HuH-7.5 (cell line): ENCODE measurements at places on chromosomes 2 and 18.

GRCh38 chr18:76357174-76357573 lies 137.9 kb downstream of the ZNF516 start:
- DNase-seq, result no peak

DNA sequence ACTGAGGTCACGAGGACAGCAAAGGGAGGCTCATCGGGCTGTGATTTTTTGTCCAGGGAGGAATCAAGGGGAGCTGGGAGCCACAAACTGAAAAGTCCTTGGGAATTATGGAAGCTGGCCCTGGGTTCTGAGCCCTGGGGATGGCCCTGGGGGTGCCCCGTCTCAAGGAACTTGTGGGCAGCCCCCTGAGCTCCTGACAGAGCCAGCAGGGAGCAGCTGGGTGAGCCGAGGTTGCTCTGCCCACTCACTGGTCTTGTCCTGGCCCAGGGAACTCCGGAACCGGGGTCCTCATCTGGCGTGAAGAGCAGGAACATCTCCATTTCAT lies 61.3 kb upstream of the HDAC4 start:
- no peak for DNase-seq

DNA sequence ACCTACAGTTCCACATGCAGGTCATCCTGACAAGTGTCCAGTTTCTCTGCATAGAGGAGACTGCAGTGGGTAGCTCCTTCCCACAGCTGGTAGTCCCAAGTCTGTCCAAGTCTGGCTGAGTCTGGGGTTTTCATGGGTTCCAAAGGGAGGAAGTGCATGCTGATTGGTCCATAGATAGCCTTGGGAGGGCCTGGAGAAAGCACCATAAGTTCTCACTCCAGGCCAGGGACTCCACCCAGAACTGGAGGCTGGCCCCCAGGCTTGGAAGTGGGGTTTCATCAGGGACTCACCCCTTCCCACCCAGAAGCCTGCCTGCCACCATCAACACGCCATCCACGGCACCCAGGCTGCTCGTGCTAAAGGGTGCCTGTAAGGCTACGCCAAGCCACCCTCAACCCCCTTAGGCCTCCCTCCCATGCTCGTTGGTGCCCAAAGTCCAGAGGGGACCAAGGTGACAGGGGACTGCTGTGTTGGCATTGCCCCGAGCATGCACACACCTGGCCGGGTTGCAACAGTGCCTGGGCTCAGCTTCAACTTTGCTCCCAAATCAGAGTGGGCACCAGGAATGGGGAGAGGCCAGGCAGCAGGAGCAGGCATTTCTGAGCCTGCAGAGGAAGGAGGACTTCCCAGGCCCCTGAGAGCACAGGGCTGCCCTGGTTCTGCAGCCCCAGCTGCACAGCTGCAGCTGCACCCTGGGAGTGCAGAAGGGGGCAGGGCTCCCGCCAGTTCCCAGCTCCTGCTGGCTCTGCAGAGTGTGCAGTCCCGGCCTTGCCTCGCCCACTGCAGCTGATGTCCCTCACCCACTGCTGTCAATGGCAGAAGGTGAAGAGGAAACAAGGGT lies 116.5 kb upstream of the MAP2 start:
- DNase-seq, result no peak

DNA sequence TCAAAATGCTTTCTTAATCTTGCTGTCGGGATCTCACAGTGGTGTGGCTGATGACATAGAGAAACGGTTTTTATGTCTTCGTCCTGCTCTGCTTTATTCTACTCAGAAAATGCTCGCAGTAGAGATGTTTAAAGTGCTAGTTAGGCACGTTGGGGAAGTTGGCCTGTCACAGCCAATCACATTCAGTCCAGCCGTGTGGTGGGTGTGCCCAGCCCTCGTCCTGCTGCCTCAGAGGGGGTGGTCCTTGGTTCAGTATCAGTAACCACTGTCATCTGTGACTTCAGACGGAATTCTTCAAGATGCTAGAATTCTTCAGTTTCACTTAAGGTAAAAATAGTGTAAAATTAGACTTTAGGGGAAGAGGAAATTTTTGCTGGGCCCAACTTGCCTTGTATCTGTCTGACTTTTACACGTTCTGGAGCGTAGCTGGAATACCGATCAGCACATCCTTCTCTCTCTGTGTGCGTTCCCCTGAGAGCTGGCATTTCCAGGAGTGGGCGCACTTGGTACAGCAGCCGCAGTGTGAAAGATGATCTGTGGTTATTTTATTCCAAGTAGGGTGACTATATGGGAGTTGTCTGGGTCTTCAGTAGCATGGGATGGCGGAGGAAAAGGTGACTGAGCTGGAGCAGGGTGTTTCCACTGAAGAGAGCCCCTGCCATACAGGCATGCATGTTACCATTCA lies 18.5 kb downstream of the TRAF3IP1 start:
- DNase-seq, result no peak

GRCh38 chr2:233037078-233037477 lies 4.6 kb downstream of the NEU2 start:
- no peak for DNase-seq

DNA sequence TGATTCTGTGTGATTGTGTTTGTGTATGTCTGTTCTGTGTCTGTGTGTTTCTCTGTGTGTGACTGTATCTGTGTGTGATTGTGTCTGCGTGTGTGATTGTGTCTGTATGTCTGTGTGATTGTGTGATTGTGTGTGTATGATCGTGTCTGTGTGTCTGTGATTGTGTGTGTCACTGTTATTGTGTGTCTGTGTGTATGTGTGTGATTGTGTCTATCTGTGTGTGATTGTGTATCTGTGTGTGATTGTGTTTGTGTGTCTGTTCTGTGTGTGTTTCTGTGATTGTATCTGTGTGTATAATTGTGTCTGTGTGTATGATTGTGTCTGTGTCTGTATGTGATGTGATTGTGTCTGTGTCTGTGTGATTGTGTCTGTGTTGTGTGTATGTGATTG lies 11.7 kb upstream of the KLHL30 start:
- DNase-seq, result no peak

GRCh38 chr2:135586148-135586547 lies 54.9 kb downstream of the R3HDM1 start:
- DNase-seq, result no peak

- no peak for DNase-seq
Observed at GRCh38 chr2:238930216-238930615, 82.3 kb downstream of the TWIST2 start.

DNA sequence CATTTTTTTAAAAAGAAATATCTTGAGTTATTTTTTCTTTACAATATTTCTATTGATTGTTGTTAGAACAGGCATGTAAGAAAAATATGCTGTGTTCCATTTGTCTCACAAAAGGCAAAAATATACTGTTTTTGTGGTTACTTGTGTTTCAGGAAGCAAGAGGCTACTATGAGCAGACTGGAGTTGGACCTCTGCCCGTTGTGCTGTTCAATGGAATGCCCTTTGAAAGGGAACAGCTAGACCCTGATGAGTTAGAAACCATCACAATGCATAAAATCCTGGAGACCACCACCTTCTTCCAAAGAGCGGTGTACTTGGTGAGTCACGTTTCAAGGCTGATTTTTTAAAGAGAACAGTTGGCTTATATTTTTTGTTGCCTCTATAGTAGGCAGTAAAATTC lies 54.7 kb downstream of the UGGT1 start:
- DNase-seq, result no peak

DNA sequence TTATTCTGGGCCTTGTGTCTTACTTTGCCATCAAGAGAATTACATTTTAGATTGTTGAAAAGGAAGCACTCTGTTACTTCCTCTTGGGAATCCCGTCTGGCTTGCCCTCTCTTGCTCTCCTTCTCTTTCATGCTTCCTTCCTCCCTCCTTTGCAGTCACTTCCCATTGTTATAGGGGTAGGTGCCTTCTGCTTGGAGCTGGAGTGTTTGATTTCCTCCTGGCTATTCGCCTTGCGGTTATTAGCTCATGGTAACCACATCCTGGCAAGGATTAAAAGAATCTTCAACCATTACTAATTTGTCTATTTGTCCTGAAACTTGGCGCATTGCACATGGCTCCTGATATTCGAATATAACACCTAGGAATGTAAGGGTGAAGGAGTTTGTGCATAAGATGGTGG lies 115.0 kb downstream of the CERS6 start:
- DNase-seq, result no peak

DNA sequence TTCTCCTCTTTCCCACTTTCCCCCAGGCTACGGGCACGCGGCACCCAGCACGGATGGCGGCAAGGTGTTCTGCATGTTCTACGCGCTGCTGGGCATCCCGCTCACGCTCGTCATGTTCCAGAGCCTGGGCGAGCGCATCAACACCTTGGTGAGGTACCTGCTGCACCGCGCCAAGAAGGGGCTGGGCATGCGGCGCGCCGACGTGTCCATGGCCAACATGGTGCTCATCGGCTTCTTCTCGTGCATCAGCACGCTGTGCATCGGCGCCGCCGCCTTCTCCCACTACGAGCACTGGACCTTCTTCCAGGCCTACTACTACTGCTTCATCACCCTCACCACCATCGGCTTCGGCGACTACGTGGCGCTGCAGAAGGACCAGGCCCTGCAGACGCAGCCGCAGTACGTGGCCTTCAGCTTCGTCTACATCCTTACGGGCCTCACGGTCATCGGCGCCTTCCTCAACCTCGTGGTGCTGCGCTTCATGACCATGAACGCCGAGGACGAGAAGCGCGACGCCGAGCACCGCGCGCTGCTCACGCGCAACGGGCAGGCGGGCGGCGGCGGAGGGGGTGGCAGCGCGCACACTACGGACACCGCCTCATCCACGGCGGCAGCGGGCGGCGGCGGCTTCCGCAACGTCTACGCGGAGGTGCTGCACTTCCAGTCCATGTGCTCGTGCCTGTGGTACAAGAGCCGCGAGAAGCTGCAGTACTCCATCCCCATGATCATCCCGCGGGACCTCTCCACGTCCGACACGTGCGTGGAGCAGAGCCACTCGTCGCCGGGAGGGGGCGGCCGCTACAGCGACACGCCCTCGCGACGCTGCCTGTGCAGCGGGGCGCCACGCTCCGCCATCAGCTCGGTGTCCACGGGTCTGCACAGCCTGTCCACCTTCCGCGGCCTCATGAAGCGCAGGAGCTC lies 35.4 kb downstream of the KCNK3 start:
- DNase-seq, result no peak

DNA sequence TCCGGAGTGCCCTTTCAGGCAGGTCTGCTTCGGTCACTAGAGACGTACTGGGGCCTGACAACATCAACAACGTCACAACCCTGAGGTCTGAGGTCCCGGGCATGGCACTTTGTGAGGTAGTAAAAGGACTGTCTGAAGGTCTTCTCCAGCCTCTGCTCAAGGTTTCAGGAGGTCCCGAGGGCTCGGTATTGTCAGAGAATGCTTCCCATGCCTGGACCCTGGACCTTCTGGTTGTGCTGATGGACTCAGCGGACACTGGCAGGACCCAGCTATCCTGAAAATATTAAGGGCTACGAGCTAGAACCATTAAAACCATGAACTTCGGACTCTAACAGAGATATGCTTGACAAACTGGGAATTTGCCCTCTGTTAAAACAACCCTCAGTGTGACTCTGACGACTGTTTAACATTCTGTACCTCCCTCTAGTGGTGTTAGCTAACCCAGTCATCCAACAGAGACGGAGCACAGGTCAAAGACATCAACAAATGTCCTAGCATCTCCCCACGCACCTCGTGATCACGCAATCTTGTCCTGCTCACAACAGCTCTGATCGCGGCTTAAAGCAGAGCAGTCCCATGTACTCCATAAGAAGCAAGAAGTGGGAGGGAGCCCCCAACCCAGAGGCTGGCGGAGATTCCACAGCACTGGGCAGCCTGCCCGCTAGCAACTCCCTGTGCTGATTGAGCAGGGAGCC lies 96.5 kb downstream of the CCDC93 start:
- peak; percentile 16 for DNase-seq

DNA sequence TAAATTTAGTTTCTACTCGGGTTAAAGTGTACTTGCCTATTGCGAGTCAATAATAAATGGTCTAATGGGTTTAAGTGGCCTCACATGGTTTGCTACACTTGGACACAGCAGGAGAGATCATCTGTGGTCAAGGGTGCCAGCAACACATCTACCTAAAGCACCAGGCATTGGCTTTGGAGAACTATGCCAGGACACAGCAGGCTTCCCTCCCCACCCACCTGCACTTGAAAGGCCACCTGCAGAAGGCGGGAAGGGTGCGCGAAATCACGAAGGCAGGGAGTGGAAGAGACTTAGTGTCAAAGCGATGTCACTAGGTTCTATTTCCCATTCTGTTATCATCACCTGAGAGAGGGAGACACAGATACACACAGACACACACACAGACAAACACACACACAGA lies 44.5 kb downstream of the MYT1L start:
- DNase-seq, result no peak

DNA sequence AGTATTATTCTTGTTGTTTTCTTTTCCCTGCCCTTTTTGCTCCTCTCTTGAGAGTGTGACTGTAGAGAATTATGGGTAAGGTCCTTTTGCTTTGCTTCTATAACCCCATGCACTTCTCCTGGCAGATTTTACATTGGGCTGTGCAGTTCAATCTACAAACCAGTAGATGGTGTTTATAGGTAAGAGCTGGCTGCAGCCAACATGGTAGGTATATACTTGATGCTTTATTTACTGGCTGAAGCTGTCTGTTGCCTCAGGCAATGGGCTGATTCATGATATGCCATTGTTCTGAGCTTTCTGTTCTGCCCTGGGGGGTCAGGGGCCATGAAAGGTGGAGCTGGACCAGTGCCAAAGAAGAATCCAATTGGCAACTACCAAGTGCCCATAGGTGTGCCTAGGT lies 48.3 kb upstream of the MYL1 start:
- DNase-seq, result no peak

DNA sequence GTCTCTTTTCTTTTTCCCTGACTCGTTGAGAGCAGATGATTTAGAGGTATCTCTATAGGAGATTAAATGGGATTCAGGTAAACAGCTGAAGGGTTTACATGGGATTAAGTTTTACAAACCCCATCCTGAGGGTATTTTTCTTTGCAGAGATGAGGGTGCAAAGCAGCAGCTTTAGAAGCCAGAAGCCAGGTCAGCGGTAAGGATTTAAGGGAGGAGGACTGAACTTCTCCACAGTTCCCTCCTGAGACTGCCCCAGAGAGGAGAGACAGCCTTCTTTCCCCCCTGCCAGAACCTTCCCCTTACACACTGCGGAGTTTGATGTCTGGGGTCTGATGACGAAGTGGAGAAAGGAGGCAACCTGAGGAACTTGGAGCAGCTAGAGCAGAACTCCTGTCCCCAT lies 220.1 kb downstream of the PRKCE start:
- no peak for DNase-seq

GRCh38 chr2:105375001-105375561 lies 23.8 kb downstream of the FHL2 start:
- DNase-seq, result no peak

DNA sequence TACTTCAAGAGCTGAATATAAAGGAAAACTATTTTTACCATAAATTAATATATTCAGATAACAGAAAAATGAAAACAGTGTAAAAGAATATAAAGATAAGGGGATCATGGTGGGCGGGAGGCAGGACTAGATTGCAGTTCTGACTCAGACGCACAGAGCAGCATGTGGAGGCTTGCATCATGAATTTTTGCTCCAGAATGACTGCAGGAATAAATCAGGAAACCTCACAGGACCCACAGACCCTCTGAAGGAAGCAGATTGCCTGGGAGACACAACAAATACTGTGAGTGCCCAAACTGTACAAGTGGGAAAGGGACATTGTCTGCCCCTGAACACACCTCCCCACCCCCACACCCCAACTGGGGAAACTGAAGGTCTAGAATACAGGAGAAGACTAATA lies 19.2 kb upstream of the SIGLEC15 start:
- DNase-seq, result no peak

GRCh38 chr2:201347138-201347537 lies 10.0 kb downstream of the FLACC1 start:
- DNase-seq, result no peak
